Cardiac ventricle fibroblast (primary cell): ENCODE measurements at places on chromosomes 6 and 20. TPM values are rescaled to one million over a fixed set of nuclear protein-coding genes. Genes with fewer than 3 reads are reported as not detected.

The CCR6 gene
- not detected in 2 replicates for total RNA-seq

The SIRPD gene
- not detected in 2 replicates for total RNA-seq

The EDN3 gene
- not detected in 2 replicates for total RNA-seq

The PSMB1 gene
- 183 and 192 TPM in 2 replicates for total RNA-seq

The DNAH8 gene
- not detected in 2 replicates for total RNA-seq

The ASXL1 gene
- total RNA-seq: 25.0 and 29.6 TPM in 2 replicates

The PGBD1 gene
- total RNA-seq: 1.6 and 3.2 TPM in 2 replicates

The TP53INP2 gene
- total RNA-seq: 7.2 and 7.8 TPM in 2 replicates

The C20orf144 gene
- total RNA-seq: not detected in 2 replicates

The PDE10A gene
- total RNA-seq: 5.0 and 10.1 TPM in 2 replicates

The AHCY gene
- total RNA-seq: 129 and 152 TPM in 2 replicates

The SSTR4 gene
- total RNA-seq: not detected in 2 replicates

The OXT gene
- total RNA-seq: not detected in 2 replicates

The ELOVL4 gene
- total RNA-seq: 2.2 and 2.7 TPM in 2 replicates

The F13A1 gene
- not detected in 2 replicates for total RNA-seq

The LY6G6C gene
- total RNA-seq: not detected in 2 replicates

The MYCT1 gene
- 0.75 and 0.93 TPM in 2 replicates for total RNA-seq

The HTR1E gene
- not detected in 2 replicates for total RNA-seq

The SOX18 gene
- 1.7 and 3.2 TPM in 2 replicates for total RNA-seq

The AGER gene
- 0.50 and 1.4 TPM in 2 replicates for total RNA-seq

The LTB gene
- total RNA-seq: not detected in 2 replicates

The NOTCH4 gene
- 3.9 and 5.3 TPM in 2 replicates for total RNA-seq

The TMC2 gene
- total RNA-seq: not detected in 2 replicates

The TRDN gene
- not detected in 2 replicates for total RNA-seq

The RSPH3 gene
- 5.5 and 5.8 TPM in 2 replicates for total RNA-seq

The TMEM239 gene
- total RNA-seq: not detected in 2 replicates

The FUT9 gene
- not detected in 2 replicates for total RNA-seq

The CLPSL2 gene
- total RNA-seq: not detected in 2 replicates

The HRH3 gene
- total RNA-seq: not detected in 2 replicates

The SLC22A7 gene
- not detected in 2 replicates for total RNA-seq

The TLDC2 gene
- not detected in 2 replicates for total RNA-seq

The CST11 gene
- not detected in 2 replicates for total RNA-seq

The HLA-DPA1 gene
- 2.8 and 7.6 TPM in 2 replicates for total RNA-seq

The LPA gene
- total RNA-seq: not detected in 2 replicates

The GDAP1L1 gene
- total RNA-seq: 0.44 TPM in 1 of 2 replicates, not detected in the other

The C6orf118 gene
- total RNA-seq: 0.05 TPM in 1 of 2 replicates, not detected in the other

The LRRC73 gene
- 0.15 and 0.44 TPM in 2 replicates for total RNA-seq

The SOBP gene
- total RNA-seq: 12.8 and 13.7 TPM in 2 replicates

The PKIB gene
- 0.29 TPM in 1 of 2 replicates, not detected in the other for total RNA-seq

The BACH2 gene
- 0.06 and 0.29 TPM in 2 replicates for total RNA-seq

The HLA-DRA gene
- 0.29 TPM in 1 of 2 replicates, not detected in the other for total RNA-seq

The BPIFB1 gene
- 0.50 TPM in 1 of 2 replicates, not detected in the other for total RNA-seq

The SH3BGRL2 gene
- total RNA-seq: 1.8 and 2.5 TPM in 2 replicates

The MACROD2 gene
- not detected in 2 replicates for total RNA-seq

The CLVS2 gene
- under 0.01 TPM in 1 of 2 replicates, not detected in the other for total RNA-seq

The PPP1R3G gene
- 2.6 and 3.0 TPM in 2 replicates for total RNA-seq

The PNLDC1 gene
- total RNA-seq: 0.81 and 1.3 TPM in 2 replicates

The KPNA5 gene
- total RNA-seq: 4.1 and 6.7 TPM in 2 replicates

The RRAGD gene
- total RNA-seq: 0.20 and 0.75 TPM in 2 replicates

The JPH2 gene
- total RNA-seq: 0.25 TPM in 1 of 2 replicates, not detected in the other

The PAX1 gene
- not detected in 2 replicates for total RNA-seq

The HINT3 gene
- total RNA-seq: 5.6 and 8.0 TPM in 2 replicates
